Right lobe of liver (tissue), 6 donors: ENCODE measurements at places on chromosomes 1 and 21.

- DNase-seq: no peak
These were observed 8.7 kb upstream of the TNFRSF14 start for GRCh38 chr1:2547210-2548067.

- peak; percentile 66 for DNase-seq
These were observed 175.6 kb downstream of the NRIP1 start for GRCh38 chr21:14889080-14889810.

DNA sequence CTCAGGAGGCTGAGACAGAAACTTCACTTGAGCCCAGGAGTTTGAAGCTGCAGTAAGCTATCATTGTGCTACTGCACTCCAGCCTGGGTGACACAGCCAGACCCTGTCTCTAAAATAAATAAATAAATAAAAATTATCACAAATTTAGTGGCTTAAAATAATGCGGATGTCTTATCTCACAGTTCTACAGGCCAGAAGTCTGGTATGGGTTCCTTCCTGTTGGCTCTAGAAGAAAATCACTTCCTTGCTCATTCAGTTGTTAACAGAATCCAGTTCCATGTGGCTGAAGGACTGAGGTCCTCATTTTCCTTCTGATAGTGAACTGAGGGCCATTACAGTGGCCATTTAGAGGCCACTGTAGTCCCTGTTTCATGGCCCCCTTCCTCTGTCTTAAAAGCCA, 94.6 kb upstream of the S1PR1 start:
- DNase-seq: no peak

GRCh38 chr1:94285031-94285654, 47.8 kb upstream of the ARHGAP29 start:
- DNase-seq: no peak

DNA sequence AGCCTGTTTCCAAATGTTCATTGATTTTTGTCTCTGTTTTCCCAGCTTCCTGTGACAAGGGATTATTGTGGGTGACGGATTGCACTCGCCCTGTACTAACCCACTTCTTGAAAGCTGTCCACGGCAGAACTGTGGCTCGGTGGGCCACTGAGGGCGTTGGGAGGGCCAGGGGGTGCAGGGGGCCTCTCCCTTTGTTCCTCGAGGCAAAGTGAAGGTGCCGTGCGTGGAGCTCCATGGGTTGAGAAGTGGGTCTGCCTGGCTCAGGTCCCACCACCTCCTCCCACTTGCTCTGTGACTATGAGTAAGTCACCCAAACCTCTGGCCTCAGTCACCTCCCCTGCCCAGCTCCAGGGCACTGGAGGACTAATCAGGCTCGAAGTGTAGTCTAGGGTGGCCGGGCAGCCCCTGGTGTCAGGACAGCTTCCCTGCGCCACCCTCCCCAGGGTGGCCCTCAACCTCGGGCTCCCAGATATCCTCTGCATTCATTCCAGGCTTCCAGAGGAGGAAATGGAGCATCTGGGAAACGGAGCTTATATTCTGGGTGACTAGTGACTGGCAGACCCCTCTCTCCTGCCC, 148.6 kb downstream of the NPHP4 start:
- no peak for DNase-seq

DNA sequence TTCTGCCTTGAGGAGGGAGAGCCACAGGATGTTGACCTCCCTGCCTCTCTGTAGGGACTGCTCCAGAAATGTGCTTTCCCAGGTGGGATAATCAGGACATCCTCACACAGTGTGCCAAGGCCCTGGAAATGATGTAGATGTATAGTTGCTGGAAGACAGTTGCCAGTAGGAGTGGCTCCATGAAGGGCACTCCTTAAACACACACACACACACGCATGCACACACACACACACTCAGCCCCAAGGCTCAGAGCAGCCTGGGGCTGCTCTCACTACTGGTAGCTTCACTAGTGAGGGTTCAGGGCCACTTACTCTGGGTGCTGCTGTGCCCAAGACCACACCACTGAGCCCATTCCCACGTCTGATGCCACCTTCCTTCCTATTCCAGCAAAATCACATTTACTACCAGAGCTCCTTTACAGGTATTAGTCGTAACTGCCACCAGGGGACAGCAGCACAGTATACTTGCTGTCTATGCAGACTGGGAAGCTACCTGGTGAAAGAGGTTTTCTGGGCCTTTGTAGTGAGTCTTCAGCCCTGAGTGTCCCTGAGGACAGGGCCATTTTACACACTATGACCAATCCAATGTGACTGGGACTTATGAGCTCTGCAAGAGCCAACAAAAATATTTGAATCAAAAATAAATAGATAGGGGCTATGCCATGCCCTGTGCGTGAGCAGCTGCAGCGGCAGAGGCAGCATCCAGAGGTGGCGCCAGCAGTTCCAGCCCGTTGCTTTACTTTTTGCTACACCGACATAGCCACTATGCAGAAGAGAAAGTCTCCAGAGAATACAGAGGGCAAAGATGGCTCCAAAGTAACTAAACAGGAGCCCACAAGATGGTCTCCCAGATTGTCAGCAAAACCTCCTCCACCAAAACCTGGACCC, 15.0 kb downstream of the CRNN start:
- DNase-seq: no peak

- no peak for DNase-seq
These were observed 542 bp upstream of the XPR1 start for GRCh38 chr1:180631194-180631765.

- DNase-seq: no peak
These were observed 29.6 kb upstream of the DIPK1A start for GRCh38 chr1:92990828-92991227.

DNA sequence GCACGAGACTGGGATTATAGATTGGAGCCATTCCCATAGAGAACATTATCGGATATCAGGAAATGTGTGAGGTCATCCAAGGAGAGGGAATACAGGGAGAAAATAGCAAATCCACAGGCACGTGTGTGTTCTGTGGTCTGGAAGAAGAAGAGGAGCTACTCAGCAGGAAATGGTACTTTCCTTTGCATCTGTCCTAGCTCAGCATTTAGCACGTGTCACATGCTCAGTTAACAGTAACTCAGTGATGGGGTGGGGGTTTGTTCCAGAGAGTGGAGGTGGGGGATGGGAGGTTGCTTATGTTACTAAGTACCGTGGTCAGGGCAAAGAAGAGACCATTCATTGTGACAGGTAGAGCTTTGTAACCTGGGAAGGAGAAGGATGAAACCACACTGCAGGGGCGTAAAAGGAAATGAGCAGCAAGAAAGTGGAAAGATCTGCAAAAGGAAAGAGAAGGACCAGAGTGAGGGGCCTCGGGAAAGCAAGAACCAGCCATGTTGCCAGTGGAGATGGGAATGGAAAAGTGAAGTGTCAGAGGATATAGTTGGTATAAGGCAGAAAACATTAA, 100.4 kb downstream of the ATP5PO start:
- DNase-seq: no peak

DNA sequence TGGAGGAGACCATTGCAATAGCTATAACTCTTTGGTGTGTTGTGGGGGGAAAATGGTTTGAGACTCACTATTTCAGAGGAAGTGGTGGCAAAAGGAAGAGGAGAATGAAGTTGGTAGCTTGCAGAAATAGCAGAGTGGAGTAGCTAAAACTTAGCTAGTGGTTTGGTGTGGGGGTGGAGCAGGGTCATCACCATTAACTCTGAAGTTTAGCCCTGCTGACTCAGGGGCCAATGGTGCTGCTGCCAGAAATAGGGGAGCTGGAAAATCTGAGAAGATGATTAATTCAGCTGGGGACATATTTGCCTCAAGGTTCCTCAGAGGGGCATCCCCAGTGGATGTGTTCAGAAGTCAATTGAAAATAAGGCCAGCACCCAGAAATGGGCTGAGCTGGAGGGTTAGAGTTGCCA, 65.4 kb downstream of the RUNX1 start:
- no peak for DNase-seq

GRCh38 chr1:185450917-185451316, 133.9 kb upstream of the IVNS1ABP start:
- no peak for DNase-seq

- no peak for DNase-seq
These were observed 2.7 kb downstream of the POU2F1 start for GRCh38 chr1:167223144-167224103.

- DNase-seq: no peak
These were observed 66.9 kb downstream of the GNG12 start for GRCh38 chr1:67766141-67766978.

DNA sequence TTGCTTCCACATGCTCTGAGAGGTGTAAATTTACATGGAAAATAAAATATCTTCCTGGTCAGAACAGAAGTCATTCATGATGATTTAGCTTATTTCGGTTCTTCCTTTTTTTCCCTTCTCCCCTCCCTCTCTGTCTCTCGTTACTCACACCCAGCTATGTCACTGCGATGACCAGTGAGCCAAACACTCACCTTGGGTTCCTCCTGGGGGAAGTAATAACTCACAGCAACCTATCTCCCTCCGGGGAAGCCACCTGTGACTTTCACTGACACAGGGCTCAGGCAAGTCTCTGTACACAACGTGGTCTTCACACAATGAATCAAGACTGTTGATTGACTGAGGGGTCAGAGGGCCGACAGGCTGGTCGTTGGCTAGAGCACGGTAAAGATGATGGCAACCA, 135.3 kb upstream of the VANGL1 start:
- DNase-seq: no peak

- no peak for DNase-seq
These were observed 123.4 kb upstream of the FOXD3 start for GRCh38 chr1:63198871-63199394.
